ENCODE measurements at places on chromosomes 16 and 17.
A peak's percentile ranks its signal among the peaks of the same experiment; 100 is the strongest.

- no peak for DNase-seq
These were observed 34.4 kb downstream of the HAPSTR1 start for GRCh38 chr16:9125658-9126505.

GRCh38 chr17:17564323-17564722, 27.2 kb downstream of the PEMT start:
- DNase-seq: no peak

DNA sequence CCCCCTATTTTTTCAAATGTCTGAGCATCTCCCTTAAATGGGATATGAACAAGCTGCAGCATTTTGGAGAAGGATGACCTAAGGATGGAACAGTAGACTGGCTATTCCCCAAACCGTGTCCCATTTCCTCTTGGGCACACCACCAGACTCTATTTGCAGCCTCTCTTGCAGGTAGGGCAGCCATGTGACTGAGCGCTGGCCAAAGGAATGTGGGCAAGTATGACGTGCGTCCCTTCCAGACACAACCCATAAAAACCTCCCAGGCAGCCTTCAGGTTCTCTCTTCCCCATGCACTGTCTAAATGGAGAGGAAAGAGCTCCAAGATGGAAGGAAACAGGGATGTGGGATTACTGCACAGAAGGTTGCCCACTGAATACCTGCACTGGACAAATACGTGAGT, 149.7 kb downstream of the CCT6B start:
- DNase-seq: no peak

GRCh38 chr16:4064950-4065352, 51.3 kb downstream of the ADCY9 start:
- peak; percentile 19 for DNase-seq

DNA sequence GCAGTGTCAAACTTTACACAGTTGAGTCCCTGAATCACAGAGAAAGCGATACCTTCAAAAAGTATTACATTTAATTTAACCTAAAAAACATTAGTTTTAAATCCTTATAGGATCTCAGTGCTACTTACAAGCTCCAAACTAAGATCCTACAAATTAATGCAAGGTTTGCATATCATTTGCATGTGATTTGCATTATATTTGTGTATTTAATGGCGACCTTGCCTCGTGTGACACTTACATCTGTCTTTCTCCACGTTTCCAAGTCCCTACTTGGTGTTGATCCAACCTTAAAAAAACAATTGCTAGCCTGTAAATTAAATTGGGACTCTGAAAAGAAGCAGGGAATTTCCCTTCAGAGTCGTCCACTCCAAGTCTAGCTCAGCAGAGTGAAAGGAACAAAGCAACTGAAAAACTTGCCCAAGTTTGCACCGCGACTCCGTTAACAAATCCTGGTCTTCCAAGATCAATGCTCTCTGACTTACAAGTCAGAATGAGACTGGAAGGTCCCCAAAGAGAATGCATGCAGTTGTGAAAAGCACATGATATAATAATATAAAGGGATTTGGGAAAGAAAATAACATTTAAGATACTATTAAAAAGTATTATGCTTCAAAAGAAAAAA, 739 bp upstream of the FAM117A start:
- DNase-seq: no peak

DNA sequence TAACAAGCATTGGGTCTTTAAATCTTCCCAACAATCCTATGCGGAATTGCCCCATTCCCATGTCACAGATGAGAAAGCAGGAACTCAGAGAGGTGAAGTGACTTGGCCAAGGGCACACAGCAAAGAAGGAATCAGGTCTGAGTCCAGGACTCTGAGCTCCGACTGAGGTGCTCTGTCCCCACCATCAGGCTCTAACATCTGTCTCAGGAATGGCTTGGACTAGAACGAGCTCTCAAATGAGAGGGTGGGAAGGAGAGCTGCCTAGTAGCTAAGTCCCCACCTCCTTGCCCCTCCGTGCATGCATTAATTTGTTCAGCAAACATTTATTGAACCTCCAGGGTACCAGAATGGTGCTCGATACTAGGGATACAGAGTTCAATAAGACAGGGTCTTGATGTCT, 26.7 kb downstream of the ABCC3 start:
- DNase-seq: no peak

GRCh38 chr17:44807817-44808155, 22.3 kb downstream of the GJC1 start:
- DNase-seq: no peak
